T-cell (primary cell): ENCODE measurements at places on chromosomes 7 and 10. TPM values are rescaled to one million over a fixed set of nuclear protein-coding genes. Genes with fewer than 3 reads are reported as not detected.

- DNase-seq: no peak
- peak overlapping the region; percentile 81 for H3K4me3 ChIP-seq
- peaks cover 22% of the 10 kb centered on the region for H3K4me1 ChIP-seq
- H3K36me3 ChIP-seq: no peaks in the 10 kb centered on the region
These were observed 10.0 kb downstream of the HHEX start for GRCh38 chr10:92699518-92700381.

- H3K4me1 ChIP-seq: no peaks in the 10 kb centered on the region
- H3K4me3 ChIP-seq: no peak overlapping the region
- H3K36me3 ChIP-seq: no peaks in the 10 kb centered on the region
These were observed 325.4 kb downstream of the GLRX3 start for GRCh38 chr10:130461631-130462030.

- H3K36me3 ChIP-seq: peaks cover 13% of the 10 kb centered on the region
- H3K4me3 ChIP-seq: no peak overlapping the region
- H3K27ac ChIP-seq: no peak overlapping the region
- peaks cover 62% of the 10 kb centered on the region for H3K4me1 ChIP-seq
- H3K27me3 ChIP-seq: no peaks in the 10 kb centered on the region
- no peak for DNase-seq
These were observed 77.2 kb upstream of the PDGFA start for GRCh38 chr7:596819-597182.

DNA sequence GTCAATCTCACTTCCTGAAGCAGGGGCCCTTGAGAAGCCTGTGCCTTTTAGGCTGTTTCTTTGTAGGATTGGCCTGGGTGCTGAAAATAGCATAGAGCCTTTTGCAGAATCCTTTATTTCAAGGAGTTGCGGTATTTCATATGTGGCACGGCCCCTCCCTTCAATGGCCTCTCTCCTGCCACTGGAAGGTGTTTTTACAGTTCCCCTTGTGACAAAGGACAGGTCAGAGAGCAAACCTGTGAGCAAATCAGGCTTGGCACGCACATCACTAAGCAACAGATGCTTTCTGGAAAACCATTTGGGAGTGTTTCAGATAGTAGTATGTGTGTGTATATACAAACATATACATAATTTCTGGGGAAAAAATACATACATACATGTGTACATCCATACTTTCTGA, 388.6 kb upstream of the C7orf33 start:
- no peak overlapping the region for H3K27ac ChIP-seq
- DNase-seq: no peak
- no peaks in the 10 kb centered on the region for H3K36me3 ChIP-seq
- H3K4me1 ChIP-seq: no peaks in the 10 kb centered on the region
- H3K27me3 ChIP-seq: no peaks in the 10 kb centered on the region
- no peak overlapping the region for H3K4me3 ChIP-seq

DNA sequence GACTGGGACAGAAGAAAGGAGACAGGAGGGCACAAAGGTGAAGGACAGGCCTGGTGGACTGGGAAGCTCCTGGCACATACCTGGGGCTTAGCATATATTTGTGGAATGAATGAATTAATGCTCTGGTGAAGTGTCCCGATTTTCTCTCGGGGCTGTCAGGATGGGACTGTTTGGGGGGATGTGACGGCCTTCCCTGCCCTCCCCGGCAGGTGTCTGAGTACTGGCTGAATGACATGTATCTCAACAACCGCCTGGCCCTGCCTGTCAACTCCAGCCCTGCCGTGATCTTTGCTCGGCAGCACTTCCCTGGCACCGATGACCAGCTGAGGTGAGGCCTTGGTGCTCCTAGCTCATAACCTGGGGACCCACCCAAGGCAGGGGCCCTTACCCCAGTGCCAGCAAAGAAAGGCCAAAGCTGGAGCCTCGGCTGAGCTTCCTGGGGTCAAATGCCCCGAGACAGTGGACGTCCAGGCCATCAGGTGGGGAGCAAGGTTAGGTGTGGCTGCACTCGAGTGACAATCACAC, 6.5 kb downstream of the CHAT start:
- no peak for DNase-seq
- H3K27me3 ChIP-seq: peaks cover 50% of the 10 kb centered on the region
- no peaks in the 10 kb centered on the region for H3K4me1 ChIP-seq

DNA sequence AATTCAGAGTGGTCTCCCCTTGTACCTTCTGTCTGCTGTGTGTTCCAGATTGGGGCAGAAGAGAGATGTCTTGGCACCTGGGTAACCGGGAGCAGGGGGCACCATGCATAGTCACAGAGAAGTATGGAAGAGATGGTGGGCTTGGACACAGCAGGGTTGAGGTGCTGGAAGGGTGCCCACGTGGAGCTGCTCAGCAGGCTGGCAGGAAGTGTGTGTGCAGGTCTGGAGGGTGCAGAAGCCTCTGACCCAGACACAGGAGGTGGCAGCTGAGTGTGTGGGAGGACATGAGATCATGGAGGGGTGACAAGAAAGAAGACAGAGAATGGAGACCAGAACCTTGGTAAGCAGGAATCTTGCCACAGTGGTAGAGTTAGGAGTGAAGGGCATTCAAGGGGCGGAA, 42.3 kb upstream of the DUSP5 start:
- no peaks in the 10 kb centered on the region for H3K36me3 ChIP-seq
- H3K4me3 ChIP-seq: no peak overlapping the region
- H3K27me3 ChIP-seq: no peaks in the 10 kb centered on the region
- peaks cover 46% of the 10 kb centered on the region for H3K4me1 ChIP-seq
- H3K27ac ChIP-seq: no peak overlapping the region

DNA sequence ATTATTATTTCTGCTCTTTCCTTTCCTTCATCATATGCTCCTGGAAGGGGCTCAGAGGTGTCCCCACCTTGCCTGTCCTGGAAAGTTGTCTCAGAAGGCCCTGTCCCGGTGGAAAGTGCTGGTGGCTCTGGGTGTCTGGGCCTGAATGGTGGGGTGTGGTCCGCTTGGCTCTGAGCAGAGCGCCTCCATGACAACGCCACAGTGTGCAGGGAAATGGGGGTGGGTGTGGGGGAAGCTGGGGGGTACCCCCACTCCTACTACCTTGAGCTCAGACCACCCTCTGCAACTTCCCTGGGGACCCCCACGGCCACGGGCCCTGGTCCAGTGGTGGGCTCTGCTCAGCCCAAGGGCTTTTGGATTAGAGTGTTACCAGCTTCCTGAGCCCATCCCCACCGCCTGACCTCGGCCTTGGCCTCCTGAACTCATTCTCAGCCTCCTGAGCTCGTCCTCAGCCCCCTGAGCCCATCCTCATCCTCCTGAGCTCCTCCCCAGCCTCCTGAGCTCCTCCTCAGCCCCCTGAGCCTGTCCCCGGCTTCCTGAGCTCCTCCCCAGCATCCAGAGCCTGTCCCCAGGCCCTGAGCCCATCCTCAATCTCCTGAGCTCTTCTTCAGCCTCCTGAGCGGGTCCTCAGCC, 106.4 kb upstream of the FAM20C start:
- H3K27me3 ChIP-seq: no peaks in the 10 kb centered on the region
- no peak overlapping the region for H3K4me3 ChIP-seq
- no peaks in the 10 kb centered on the region for H3K36me3 ChIP-seq
- no peak for DNase-seq
- no peaks in the 10 kb centered on the region for H3K4me1 ChIP-seq

GRCh38 chr7:152330827-152331226, 105.0 kb downstream of the KMT2C start:
- H3K4me1 ChIP-seq: no peaks in the 10 kb centered on the region
- peaks cover 5% of the 10 kb centered on the region for H3K36me3 ChIP-seq
- H3K4me3 ChIP-seq: no peak overlapping the region
- no peaks in the 10 kb centered on the region for H3K27me3 ChIP-seq
- DNase-seq: no peak
- no peak overlapping the region for H3K27ac ChIP-seq

DNA sequence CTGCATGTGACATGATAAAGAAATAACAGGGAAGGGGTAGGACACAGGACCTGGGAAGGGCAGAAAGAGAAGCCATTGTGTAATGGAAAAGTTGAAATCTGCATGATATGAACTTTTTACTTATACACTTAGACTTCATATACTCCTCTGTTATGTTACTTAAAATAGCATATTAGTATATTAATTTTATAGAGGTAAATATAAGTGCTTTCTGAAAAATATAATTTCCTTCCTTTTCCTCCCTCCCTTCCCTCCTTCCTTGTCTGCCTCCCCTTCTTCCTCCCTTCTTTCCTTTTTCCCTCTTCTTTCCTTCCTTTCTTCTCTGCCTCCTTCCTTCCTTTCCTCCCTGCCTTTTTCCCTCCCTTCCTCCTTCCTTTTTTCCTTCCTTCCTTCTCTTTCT, 363.7 kb downstream of the CALN1 start:
- no peaks in the 10 kb centered on the region for H3K36me3 ChIP-seq
- no peak overlapping the region for H3K27ac ChIP-seq
- no peak overlapping the region for H3K4me3 ChIP-seq
- H3K27me3 ChIP-seq: no peaks in the 10 kb centered on the region
- no peak for DNase-seq

- no peak overlapping the region for H3K27ac ChIP-seq
- no peak for DNase-seq
- no peak overlapping the region for H3K4me3 ChIP-seq
- no peaks in the 10 kb centered on the region for H3K27me3 ChIP-seq
These were observed 711.2 kb downstream of the GRID1 start for GRCh38 chr10:85655411-85655810.

DNA sequence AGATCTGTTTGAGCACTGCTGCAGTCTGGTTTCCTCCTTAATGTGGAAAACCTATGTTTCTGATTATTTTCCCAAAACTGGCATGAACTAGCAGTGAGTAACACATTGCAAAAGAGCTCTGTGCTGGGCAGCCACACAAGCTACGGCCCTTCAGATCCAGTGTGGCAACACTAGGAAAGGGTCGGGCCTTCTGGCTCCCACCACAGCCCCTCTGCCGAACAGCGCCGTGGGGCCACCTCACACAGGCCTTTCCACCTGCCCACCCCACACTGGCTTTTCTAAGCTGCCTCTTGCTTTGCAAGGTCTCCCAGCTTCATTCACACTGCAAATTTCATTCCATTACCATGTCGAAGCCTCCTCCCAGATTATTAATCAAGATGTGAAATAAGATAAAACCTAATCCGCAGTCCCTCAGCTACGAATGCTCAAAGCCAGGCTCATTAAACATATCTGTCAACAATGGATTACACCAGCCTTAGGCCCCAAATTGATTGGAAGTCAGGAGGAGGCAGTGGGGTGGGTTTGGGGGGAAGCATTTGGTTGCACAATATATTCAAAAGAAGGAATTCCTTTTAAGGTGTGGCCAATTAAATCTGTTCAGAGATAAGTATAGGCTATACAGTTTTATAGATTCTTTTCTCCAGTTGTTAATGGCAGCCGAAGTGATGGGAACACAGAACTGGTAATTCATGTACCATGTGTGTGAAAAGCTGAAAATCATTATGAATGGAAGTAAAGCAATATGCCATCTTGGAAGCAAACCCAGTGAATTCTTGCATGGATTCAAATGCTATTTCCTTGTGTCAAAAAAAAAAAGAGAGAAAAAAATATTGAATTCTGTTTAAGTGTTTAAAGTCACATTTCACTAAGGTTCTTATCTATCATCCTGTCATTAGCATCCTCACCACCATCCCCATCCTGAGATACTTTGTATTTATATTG, 223.7 kb downstream of the MTERF1 start:
- DNase-seq: no peak
- H3K4me3 ChIP-seq: no peak overlapping the region
- H3K27me3 ChIP-seq: no peaks in the 10 kb centered on the region
- no peaks in the 10 kb centered on the region for H3K36me3 ChIP-seq
- H3K27ac ChIP-seq: no peak overlapping the region

The SEC31B gene
- 50.0 TPM for total RNA-seq

The CTAGE4 gene
- 1.9 TPM for total RNA-seq

The PILRA gene
- 7.1 TPM for total RNA-seq

The SPDYE11 gene
- total RNA-seq: not detected

The UCMA gene
- total RNA-seq: not detected

The SCART1 gene
- total RNA-seq: 5.9 TPM

The CHAT gene
- total RNA-seq: not detected
